Activated CD4-positive, alpha-beta T cell treated with anti-CD3 and anti-CD28 coated beads, Interleukin-2, amount 10 ng/mL, durations not matched to agents 24 days and 14 days (primary cell): ENCODE measurements at places on chromosomes 11 and 22.

GRCh38 chr11:124841840-124842239 lies 23.4 kb upstream of the ROBO3 start:
- no peak for DNase-seq

DNA sequence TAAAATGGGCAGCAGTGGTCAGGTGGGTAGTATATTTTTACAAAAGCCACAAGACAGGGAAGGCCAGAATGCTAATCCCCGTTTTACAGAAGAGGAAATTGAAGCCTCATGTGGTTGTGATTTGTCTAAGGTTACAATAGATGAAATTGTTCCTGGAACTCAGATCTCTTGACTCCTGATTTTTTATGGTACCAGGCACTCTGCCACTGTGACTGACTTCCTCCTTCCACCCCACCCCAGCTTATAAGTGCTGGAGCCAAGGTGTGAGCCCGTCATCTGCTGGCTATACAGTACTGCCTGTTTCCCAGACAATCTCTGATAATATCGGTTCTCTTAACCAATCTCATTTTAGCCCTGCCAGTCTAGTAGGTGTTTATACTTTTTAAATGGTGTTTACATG lies 1.9 kb downstream of the SLC5A1 start:
- DNase-seq = no peak

GRCh38 chr11:122756417-122756816 lies 81.9 kb upstream of the CRTAM start:
- peak; percentile 82 for DNase-seq

DNA sequence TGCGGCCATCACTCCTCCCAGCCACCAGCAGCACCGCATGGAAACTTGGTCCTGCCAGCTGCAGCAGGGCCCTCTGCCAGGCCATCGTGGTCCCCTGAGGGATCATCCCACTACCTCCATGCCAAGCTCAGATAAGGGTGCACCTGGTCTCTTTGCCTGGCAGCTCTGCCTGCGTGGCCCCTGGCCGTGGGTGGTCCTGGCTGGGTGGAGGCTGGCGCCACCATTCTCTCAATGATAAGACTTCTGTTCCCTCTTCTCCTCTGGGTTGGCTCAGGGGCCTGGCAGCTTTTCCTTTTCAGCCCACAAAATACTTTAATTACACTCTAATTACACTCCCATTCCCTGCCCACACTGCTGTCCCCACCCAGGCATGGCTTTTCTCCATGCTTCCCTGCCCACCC lies 26.8 kb upstream of the TSKU start:
- no peak for DNase-seq

- DNase-seq = no peak
These were observed 11.5 kb upstream of the ANO1 start for GRCh38 chr11:70066628-70067027.

GRCh38 chr11:133078012-133078411 lies 454.3 kb downstream of the OPCML start:
- DNase-seq = no peak

DNA sequence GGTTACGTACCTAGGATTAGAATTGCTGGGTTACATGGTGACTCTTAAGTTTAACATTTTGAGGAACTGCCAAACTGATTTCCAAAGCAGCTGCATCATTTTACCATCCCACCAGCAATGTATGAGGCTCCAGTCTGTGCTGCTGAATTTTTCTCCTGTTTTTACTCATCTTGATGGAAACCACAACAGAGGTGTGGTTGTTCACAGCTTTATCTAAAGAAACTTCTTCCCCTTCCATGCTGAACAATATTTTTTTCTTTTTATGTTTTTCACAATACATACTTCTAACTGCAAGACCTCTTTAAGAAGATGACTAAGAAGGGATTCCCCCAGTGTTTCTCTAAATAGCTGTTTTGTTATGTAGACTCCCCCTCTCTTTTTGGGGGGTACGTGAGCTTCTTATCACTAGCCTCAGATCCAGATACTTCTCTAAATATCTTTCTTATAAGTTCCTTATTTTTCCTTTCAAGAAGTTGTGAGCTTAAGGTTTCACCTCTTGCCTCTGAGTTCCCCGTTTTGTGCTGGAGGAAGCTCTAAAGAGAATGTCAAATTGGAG lies 24.0 kb downstream of the TCP11L1 start:
- DNase-seq = peak; percentile 73

DNA sequence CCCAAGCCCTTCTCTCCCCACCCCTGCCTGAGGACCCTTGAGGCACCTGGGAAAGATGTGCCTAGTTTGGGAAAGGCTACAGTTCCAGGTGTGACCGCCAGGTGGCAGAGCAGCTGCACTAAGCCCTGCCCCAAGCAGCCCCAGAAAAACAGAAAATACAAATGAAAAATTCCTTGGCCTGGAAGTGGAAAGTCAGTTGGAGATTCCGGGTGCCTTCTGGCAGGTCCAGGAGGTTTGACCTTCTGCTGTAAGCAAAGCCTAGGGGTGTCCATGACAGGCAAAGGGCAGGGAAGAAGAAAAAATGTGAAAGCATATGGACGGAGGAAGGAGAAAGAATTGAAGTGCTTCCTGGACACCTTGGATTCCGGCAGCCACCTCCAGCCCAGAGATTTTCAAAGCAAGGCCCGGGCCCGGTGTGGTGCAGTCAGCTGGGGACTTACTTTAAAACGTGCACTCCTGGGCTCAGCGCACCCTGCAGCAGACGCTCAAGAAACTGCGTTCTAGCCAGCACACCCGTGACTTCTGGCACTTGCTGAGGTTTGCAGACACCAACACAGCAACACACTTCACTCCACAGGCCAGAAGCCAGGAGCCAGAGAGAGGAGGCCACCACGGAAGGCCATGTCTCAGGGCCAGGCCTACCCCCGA lies 37.3 kb upstream of the SLC22A12 start:
- peak; percentile 85 for DNase-seq

- peak; percentile 61 for DNase-seq
These were observed 895 bp downstream of the TEAD1 start for GRCh38 chr11:12674936-12675696.

DNA sequence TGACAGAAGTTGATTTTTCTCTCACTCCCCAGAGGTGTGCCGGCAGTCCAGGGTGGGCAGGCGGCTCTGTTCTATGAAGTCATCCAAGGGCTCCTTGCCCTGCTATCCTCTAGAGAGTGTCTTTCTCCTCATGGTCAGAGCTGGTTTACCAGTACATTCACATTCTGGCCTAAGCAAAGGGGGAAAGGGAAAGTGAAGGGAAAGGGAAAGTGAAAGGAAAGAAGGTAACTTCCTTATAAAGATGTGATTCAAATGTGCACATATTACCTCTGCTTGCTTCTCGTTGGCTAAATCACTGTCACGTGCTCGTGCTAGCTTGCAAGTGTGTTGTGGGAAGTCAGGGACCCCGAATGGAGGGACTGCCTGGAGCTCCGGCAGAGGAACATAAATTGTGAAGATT lies 2.9 kb upstream of the HTATIP2 start:
- peak; percentile 83 for DNase-seq

DNA sequence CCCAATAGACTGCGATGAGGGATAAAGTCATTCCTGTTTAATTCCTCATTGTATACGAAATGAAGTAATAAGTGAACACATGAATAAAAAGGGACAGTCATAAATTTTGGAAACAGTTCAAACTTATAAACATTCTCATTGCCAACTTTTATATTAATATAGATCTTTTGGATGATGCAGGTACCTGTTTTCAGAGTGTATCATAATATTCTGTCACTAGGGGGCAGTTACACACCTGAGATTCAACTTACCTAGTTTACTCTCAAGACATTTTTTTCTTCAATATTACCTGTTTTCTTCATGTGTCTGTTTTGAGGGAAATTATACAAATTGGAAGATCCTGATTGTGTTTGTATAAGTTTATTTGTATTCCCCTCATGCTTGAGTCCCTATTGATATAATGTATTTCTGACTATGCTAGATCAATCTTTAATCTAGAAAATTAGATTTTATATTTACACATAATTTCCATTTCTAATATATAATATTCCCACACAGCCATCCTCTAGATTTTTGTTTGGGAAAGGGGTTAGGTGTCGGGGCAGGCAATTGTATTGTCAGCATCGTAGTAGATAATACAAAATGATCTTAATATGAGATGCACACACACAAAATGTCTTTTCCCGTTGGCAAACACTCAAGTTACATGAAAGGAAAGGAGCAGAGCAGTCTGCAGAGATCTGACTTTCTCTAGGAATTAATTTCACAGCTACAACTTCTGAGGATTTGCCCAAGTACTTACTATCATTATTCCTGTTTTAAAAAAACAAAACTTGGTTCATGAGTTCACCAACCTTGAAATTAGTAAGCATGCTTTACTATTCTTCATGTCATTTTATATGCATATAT lies 18.4 kb downstream of the FDX1 start:
- DNase-seq = no peak

DNA sequence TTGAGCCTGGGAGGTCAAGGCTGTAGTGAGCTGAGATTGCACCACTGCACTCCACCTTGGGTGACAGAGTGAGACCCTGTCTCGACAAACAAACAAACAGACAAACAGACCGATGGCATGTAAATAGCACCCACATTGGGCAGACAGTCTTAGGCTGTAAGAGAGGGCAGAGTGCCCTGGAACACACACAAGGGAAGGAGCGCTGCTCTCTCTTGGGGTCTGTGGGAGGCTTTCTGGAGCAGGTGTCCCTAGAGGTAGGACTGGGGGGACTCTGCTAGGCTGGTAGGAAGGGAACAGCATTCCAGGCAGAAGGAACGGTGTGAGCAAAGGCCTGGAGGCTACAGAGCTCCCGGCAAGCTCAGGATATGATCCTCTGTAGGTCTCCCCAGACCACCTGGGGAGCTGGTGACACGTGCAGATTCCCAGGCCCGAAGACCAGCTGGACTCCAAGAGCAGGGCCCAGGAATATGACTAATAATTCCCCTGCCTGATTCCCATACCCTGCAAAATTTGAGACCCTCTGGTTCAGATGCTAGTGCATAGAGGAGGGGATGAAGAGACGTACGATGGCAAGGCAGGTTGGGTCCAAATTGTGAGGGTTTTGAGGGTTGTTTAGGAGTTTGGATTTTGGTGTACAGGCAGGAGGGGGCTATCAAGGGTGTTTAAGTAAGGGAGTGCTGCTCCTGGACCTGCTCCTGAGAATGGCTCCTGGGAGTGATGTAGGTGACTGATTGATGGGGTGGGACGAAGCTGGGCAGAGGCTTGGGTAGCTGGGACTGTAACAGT lies 11.6 kb downstream of the SMIM38 start:
- no peak for DNase-seq

GRCh38 chr11:126034039-126034932 lies 28.4 kb downstream of the CDON start:
- DNase-seq = no peak

DNA sequence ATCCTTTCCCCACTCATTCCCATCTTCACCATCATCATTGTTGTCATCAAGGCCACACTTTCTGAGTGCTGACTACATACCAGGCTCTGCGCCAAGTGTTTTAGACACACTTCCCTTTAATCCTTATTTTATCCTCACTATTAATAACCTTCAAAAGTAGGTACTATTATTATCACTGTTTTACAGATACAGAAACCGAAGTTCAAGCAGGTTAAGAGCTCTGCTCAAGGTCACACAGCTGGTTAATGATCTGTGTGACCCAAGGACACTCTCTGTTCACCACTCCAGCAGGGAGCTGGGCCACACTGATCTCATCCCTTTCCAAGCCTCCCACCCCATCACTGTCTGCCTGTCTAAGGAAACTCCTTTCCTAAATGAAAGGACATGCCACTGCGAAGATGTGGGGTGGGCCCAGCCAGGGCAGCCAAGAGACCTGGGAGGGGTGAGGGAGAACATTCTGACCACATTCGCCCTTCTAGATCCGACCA lies 17.2 kb upstream of the TSKU start:
- no peak for DNase-seq

- DNase-seq = no peak
These were observed 665.4 kb downstream of the NTM start for GRCh38 chr11:132035766-132036165.

GRCh38 chr11:61716478-61717285 lies 35.8 kb upstream of the MYRF start:
- DNase-seq = no peak

DNA sequence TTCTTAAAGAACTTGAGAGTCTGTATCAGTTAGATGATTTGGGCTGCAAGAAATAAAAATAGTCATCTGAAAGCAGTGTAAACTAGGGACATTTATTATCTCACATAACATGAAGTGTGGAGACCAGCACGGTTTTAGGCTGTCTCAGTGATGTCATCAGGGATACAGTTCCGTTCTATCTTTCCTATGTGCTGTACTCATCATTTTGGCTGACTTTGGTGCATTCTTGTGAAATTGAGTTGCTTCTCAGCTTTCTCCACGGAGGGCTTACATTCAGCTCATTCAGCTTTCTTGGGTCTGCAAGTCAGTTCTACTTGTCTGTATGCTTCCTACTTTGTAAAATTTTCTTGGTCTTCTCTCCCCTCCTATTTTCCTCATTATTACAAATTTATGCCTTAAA lies 51.8 kb upstream of the LIN7C start:
- no peak for DNase-seq

GRCh38 chr11:109236696-109237095 lies 185.3 kb upstream of the C11orf87 start:
- no peak for DNase-seq
